Activated CD4-positive, alpha-beta T cell treated with anti-CD3 and anti-CD28 coated beads, Interleukin-2, amount 50 U/mL, for 4 hours (primary cell): ENCODE measurements at places on chromosomes 3 and 15.

DNA sequence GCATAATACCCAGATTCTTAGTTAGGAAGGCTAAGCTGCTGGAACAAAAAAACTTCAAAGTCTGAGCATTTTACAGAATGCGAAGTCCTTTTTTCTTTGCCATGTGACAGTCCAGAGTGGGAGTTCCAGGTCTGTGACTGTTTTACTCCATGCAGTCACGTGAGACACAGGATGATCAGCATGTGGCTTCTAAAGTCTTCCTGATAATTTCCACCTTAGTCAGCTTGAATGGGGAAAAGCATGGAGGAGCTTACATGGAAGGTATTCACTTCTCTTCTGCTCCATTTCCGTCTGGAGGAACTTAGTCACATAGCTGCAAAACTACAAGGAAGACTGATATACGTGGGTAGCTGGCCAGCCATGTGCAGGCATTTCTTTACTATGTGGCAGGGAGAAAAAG is 1.7 kb downstream of the SNTN start:
- DNase-seq: no peak

GRCh38 chr3:14212032-14212431 is 33.4 kb downstream of the LSM3 start:
- no peak for DNase-seq

DNA sequence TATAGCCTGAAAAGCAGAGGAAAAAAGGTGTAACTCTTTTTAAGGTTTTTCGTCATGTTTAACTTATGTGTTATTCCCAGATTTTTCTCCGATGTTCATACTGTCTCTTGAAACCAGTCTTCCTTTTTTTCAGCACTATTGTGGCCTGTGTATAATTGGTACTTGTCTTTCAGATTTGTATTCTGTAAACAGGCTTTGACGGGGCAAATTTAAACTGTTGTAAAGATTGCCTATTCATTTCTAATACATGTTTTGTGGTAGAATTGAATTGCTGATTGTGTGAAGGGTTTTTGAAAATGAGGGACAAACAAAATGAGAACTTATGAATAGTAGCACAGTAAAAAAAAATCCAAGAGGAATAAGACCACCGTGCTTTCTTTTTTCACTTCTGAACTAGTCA is 33.6 kb downstream of the AKAP13 start:
- no peak for DNase-seq

DNA sequence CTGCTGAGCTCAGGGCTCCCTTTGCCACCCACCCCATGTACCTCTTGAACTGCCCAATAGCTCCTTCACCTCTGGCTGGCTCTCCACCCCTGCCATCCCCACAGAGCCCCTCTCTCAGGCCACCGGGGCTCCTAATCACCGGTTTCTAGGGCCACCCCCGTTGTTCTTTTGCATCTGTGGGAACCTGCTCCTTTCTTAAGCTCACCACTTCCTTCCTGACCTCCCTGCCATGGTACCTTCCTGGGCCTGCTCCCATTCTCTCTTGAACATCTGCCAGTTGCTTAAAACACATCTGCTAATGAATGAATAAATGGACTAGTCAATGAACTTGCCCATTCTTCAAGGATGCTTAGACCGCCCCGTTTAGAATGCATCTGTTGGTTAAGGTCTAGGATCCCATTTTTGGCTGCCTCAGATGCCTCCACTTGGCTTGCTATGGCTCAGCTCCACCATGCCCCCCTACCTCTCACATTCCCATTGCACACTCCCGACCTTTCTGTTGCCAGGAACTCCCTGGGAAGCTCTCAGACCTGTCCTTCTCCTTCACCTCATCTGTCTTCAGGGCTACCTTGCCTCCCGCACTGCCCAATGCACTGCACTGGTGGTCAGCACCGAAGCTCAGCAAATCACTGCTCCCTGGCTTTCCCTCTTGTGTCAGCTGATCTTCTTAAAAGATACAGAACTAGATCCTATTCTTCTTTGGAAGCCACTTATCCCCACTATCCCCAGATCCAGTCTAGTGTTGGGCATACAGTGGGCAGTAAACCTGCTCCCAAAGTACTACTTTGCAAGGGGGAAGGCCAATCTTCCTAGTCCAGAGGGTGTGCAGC is 9.1 kb downstream of the AMOTL2 start:
- no peak for DNase-seq

GRCh38 chr15:58260725-58261267 is 122.6 kb downstream of the AQP9 start:
- no peak for DNase-seq

DNA sequence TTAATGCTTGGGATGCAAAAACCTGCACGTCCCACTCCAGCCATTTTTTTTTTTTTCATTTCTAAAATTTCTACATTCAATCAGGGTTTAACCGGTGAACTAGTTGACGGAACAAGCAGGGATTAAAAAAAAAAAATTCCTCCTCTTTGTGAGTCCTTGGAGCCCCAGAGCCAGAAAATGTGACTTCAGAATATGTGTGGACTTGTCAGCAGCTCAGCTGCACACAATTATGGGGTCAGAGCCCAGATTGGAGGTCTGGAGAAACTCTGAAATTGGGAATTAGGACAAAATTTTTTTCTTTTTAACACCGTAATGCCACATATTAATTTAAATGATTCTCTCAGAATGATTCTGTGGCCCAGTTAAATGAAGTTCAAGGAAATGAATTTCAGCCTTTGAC is 921.0 kb upstream of the CFAP20DC start:
- no peak for DNase-seq

GRCh38 chr15:47944637-47945288 is 176.0 kb upstream of the SLC24A5 start:
- DNase-seq: no peak

GRCh38 chr3:27607370-27607769 is 114.8 kb downstream of the EOMES start:
- no peak for DNase-seq

DNA sequence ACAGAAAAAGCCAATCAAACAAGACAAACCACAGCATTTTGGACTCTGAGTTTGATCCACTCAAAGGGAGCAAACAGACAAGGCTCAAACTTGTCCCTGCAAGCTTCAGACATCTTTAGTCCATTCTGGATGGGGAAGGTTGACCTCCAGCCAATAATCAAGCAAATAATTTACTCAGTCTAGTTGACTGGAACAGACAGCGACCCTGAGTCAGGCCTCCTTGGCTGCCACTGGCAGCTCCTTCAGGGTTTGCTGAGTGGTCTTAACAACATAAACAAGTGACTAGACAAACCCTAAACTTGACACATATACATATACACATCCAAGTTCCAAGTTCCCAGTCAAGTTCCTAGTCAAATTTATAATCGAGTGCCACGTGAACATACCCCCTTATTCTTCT is 313.9 kb downstream of the POLQ start:
- no peak for DNase-seq

GRCh38 chr3:13276438-13277195 is 143.5 kb downstream of the NUP210 start:
- no peak for DNase-seq

DNA sequence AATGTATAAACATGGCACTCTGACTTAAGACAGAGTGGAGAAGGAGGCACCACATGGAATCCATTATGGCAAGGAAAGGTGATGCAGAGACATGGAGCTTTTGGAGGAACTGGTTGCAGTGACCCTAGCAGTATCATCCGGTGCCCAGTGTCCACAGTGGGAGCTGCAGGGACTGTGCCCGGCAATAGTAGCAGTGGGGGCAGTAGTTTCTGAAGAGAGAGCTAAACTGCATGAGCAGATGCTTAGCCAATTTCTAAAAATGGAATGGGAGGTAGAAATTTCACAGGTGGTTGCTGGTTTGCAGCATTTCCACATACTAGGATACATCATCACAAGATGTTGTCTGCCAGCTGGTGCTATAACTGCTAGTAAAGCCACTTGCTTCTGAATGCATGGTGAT is 7.8 kb upstream of the TM2D3 start:
- DNase-seq: no peak

DNA sequence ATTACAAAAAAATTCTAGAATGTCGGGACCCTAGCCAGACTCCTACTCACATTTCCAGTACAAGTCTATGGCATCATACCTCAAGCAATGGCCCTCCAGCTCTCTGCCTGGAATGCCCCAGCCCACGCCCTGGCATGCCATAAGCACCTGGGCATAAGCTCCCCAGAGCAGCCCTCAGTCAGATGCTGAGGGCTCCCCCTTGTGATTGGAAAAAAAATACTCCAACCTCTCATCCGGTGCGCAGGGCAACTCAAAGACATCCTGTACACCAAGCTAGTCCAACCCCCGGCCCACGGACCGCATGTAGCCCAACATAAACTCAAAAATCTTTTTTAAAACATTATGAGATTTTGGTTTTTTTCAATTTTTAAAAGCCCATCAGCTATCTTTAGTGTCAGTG is 115.4 kb downstream of the NEK10 start:
- no peak for DNase-seq

DNA sequence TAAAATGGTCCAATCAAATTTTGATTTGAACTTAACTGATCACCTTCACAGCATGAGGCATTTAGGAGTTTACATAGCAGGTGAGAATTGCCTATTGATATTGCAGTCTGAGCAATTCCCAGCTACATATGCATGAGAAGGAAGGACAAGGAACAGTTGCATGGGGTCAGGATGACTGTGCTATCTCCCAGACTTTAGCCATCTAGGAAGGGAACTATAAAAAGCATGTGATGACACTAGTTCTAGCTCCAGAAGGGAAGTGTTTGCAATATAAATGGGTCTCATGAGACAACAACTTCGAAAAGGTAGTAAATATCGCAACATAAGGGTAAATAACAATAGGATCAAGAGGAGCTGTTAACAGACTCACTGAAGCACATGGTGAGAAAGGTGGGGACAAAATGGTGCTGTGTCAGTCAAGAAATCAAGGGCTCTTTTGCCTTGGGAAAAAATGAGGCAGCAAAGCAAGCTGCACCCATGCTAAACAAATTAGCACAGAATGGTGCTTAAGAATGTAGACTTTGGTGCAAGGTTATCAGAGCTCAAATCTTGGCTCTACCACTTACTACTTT is 90.4 kb upstream of the SLC2A2 start:
- DNase-seq: no peak
